ENCODE measurements at places on chromosomes 2 and 18.

- DNase-seq, result no peak
Observed at GRCh38 chr2:176579608-176580007, 310.4 kb downstream of the MTX2 start.

DNA sequence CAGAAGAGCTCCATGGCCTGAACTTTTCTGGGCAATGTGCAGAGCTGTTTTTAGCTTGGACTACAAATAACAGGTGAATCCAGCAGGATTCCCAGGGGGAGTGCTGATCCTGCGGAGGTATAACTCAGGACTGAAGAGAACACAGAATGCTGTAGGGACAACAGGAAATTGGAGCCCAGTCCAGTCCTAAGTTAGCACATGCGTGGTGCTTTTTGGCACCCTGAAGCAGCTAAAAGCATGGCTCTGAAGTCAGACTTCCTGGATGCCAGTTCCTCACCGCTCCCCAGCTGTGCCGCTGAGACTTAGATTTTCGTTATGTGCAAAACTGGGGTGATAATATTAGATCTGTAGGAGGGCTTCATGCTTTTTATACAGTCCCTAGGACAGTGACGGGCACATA is 58.6 kb downstream of the GALR1 start:
- DNase-seq, result no peak

DNA sequence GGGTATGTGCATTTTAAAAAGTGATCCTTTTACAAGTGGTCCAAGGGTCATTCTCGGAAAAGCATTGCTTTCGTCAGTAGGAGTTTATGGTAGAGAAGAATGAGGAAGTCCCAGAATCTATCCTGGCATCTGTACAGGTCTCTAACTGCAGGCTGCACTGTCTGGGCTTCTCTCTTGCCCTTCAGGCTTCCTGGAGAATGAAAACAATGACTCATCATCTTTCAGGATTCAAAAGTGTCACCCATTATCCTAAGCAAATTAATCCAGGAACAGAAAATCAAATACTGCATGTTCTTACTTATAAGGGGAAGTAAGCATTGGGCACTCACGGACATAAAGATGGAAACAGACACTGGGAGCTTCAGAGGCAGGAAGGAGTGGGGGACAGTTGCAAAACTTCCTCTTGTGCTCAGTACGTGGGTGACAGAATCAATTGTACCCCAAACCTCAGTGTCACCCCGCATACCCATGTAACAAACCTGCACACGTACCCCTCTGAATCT is 60.2 kb upstream of the TXNDC2 start:
- DNase-seq, result no peak

DNA sequence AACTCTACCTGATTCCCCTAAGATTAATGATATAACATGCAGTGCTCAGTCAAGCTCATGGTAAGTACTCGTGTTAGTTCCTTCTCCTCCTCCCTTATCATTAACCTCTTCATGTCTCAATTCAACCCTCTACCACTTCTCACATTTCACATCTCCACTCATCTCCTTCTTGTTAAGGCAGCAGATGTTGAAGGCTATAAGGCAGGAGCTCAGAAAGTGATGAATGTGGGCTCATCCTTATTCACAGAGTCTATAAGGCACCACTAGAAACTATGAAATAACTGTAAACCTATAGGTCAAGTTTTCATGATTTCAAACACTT is 56.0 kb downstream of the CLHC1 start:
- DNase-seq, result no peak

DNA sequence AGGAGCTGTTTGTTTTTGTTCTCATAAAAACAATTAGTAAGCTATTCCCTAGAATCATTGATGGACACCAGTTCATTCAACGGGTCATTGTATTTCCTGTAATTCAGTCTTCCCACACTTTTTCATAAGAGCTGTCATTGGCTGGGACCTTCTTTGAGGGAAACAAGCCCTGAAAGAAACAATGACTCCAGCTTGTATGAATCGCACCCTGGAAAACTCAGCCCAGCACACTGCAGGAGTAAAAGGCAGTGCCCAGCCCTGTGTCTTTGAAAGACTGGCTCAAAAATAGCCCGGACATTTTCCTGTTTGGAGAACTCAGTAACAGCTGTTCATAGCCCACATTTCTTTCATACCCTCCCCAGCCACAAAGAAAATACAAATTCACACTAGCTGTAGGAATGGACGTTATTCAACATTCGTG is 81.5 kb downstream of the NCKAP5 start:
- no peak for DNase-seq

- peak; percentile 70 for DNase-seq
Observed at GRCh38 chr2:68379184-68379708, 14.2 kb downstream of the PLEK start.

GRCh38 chr2:231412618-231412963 is 17.1 kb downstream of the B3GNT7 start:
- DNase-seq, result no peak

DNA sequence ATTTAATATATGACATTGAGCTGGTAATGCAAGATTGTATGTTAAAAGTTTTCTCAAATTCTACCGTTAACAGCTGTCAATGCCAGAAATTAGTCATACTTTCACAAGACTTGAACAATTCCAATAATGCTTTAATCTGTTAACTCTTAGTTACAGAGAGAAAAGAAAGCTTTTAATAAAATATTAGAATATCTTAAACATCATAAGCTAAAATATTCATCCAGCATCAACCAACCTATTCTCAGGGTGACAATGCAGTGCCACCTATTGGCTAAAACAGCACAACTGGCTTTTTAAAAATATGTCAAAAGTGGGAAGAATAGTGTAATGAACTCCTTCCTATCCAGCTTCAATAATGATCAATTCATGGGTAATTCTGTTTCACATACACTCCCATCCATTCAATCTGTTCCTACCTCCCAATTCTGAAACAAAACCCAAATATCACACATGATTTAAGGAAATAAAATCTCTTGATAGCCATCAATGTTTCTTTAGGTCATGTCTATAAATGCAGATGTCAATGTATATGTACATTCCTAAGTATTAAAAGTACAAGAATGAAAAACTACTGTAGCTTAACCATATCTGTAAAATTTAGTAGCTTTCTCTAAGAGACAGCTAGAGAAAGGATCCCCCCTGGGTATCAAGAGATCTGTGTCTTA is 79.8 kb upstream of the CCDC141 start:
- DNase-seq, result peak; percentile 21
